ENCODE measurements at places on chromosomes 2 and 18.

- DNase-seq = no peak
Measured at GRCh38 chr2:20421988-20422370, 24.9 kb upstream of the RHOB start.

DNA sequence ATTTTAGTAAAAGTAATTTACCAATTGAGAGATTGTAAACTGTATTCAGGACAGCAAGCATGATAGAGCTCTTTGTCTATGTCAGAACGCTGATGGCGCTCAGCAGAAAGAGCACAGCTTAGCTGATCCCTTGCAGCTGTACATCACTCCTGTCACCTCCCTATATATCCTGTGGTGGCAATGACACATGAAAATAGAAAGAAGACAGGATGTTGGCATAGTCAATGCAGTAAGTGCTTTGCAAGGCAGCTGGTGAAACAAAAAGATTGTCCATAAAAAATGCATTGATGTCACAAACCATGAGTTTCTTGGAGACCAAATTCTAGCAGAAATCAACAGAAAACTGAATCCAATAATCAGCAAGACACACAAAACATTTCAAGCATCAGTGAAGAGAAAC, 221.5 kb downstream of the RIT2 start:
- DNase-seq = no peak

- DNase-seq = no peak
Measured at GRCh38 chr18:35138773-35139172, 97.6 kb downstream of the MAPRE2 start.

DNA sequence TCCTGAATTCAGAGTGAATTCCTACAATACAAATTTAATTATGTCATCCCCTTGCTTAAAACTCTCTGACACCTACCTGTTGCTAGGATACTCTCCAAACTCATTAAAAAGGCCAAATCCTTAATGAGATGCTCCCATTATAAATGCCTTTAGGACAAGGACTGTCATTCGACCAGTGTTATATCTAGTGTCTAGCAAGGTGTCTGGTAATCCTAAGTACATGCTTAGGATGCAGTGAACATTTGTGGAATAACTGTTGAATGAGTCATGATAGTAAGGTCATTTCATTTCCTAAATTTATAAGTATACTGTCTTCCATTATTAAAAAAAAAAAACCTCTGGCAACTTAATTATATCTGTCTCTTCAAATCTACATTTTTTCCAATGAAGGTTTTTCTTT, 588.9 kb upstream of the NRXN1 start:
- DNase-seq = no peak

DNA sequence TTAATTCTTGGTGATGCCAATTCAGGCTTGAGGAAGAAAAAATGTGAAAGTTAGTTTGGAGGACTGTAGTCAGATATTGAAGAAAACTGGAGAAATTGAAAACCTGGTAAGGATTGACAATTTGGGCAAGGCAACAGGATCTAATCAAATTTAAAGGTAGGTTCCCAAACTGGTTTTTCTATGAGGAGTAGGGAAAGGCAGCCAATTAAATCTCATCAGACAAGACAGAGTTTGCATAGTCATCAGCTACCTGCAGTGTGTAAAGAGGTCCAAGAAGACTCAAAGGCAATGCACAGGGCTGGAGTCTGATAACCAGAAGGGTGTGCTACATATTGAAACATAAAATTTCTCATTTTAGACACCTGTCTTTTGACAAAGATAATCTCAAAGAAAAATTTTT, 16.0 kb upstream of the CAB39 start:
- DNase-seq = no peak

GRCh38 chr2:144645083-144645778, 125.3 kb upstream of the ZEB2 start:
- no peak for DNase-seq

- no peak for DNase-seq
Measured at GRCh38 chr2:3536682-3537632, 17.6 kb upstream of the ADI1 start.

GRCh38 chr2:25954199-25954752, 28.0 kb downstream of the KIF3C start:
- DNase-seq = no peak

- no peak for DNase-seq
Measured at GRCh38 chr2:18445433-18446320, 114.8 kb downstream of the RDH14 start.

- no peak for DNase-seq
Measured at GRCh38 chr18:21820033-21820810, 79.6 kb downstream of the MIB1 start.

DNA sequence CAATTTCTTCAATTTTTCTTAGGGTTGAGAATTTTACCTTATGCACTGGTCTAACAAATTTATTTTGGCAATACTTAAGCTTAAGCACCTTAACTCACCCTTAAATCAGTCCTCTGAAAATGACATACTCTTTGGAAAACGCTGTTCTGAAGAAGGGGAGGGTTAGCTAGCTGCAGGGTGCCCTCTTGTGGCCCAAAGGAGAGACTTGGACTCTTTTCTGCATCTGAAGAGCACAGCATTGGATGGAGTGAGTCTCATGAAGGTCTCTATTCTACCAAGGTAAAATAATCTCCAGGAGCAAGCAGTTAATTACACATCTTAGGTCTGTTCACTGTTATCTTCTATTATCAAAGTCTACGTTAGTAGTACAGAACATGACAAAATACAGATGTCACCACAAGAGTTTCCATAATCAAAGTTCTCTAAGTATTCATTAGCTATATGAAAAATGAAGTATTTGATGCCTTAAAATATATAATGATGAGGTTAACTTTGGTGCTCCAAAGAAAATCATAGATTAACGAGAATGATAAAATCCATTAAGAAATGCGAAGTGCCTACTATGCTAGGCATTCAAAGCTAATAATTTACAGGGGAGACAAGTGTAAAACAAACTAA, 24.4 kb downstream of the PUM2 start:
- peak; percentile 21 for DNase-seq

- no peak for DNase-seq
Measured at GRCh38 chr2:168116448-168116847, 130.9 kb downstream of the STK39 start.

- DNase-seq = no peak
Measured at GRCh38 chr2:163132850-163133249, 294.3 kb upstream of the KCNH7 start.

DNA sequence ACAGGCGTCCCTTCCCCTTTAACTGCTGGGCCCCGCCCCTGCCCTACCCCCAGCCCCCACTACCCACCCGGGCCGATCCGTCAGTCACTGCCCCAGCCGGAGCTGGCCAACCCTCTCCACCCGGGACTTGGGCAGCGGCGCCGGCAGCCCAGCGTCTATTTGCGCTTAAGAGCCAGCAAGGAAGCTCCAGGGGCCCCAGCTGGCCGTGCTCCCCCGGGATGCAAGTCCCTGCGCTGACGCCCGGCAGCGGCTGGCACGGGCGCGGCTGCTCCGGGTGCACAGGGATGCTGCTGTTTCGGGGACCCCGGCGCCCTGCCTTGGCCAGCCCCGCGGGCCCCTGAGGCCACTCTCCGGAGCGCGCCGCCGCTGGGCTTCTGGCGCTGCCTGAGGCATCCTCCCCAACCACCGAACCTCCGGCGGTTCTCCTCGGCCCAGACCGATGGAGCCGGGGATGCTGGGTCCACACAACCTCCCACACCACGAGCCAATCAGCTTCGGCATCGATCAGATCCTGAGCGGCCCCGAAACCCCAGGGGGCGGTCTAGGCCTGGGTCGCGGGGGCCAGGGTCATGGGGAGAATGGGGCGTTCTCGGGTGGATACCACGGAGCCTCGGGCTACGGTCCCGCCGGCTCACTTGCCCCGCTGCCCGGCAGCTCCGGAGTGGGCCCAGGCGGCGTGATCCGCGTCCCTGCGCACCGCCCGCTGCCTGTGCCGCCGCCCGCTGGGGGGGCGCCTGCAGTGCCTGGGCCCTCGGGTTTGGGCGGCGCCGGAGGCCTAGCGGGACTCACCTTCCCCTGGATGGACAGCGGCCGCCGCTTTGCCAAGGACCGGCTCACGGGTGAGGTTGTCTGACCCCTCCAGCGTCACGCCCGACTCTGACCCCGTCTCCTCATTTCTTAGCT, at the start of gene TLX2:
Gene TLX2 (plus strand): TSS at position 83 of the 903 bp plus-strand sequence. CDS start 357 bp downstream, at position 440.
- DNase-seq = no peak

GRCh38 chr18:32200766-32201165, 10.9 kb downstream of the MEP1B start:
- no peak for DNase-seq

DNA sequence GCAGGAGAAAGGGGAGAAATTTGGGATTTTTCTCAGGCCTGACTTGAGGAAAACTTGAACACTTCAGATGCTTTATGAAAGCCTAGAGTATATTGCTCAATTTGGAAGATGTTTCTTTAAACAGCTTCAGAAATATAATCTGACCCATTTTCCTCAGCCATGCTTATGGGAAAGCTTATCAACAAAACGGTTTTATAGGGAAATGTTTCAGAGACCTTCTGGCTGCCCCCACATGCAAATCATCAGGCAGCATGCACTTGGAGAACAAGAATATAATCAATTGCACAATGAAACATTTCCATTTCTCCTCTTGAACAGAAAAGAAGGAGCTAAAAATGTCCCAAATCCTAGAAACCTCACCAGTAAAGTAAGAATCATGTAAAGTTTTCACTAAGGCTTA, 411.2 kb upstream of the ETAA1 start:
- DNase-seq = no peak

- DNase-seq = no peak
Measured at GRCh38 chr2:215320679-215321078, 8.8 kb downstream of the ATIC start.

DNA sequence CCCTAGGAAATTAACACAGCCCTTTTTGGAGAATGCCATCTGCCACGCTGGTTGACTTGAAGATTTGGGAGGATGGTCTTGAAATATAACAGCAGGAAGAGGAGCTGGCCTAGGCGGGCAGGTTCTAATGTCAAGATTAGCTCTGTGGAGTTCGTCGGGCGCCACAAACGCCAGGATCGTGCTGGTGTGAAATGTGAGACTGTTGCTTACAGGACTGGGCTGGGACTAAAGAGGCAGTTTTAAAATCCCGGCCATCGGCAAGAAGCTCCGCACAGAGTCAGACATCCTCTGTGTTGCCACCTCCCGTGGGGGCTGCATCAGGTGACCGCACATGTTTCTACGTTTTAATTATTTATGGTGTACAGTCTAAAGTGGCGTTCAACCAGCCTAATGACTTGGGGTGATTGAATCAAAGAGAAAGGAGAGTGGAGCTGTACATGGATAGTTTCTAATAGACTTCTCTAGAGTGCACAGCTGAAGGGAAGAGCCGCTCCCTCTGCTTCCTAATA, 99.4 kb upstream of the BCL11A start:
- DNase-seq = no peak

- DNase-seq = no peak
Measured at GRCh38 chr2:63484901-63485300, 103.4 kb downstream of the WDPCP start.

GRCh38 chr2:237725661-237726060, 72.9 kb upstream of the RBM44 start:
- no peak for DNase-seq

- DNase-seq = no peak
Measured at GRCh38 chr2:30732876-30733275, 74.4 kb downstream of the CAPN13 start.
